ENCODE measurements at places on chromosomes 4 and X.

- no peak for DNase-seq
Measured at GRCh38 chr4:18111081-18111480, 89.5 kb upstream of the LCORL start.

DNA sequence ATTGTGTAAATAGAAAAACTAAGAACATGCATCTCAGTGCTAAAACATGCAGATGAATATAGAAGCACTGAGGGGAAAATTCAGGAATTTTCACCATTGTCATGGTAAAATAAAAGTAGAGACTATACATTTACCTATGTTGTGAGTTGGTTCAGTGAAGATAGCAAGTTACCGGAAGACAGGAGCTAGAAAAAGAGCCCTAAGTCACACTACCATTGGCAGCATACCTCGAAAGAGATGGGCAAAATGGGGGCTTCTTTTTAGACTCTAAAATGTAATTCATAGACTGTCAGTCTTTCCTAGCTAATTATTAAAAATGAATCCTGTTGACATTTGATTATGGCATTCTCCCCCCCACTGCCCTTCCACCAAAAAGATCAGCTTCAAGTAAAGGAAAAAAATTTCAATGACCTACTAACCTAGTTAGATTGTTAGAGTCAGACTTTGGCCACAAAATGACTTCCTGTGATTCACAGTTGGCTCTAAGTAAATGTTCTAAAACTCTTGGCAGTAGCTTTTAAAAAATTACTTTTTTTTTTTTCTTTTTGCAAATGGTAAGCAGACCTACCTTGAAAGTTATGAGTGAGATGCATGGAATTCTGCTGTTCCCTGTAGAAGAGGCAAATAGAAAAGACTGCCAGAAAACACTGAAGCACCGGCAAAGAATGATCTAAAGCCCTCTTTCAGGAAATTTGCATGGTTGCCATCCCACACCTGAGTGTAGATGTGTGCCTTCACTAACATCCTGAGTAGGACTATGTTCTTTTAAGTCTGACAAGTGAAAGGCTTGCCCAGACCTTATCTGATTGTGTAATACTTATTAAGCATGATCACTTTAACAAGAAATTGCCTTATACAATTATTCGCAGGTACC lies 26.4 kb upstream of the ARSJ start:
- no peak for DNase-seq

DNA sequence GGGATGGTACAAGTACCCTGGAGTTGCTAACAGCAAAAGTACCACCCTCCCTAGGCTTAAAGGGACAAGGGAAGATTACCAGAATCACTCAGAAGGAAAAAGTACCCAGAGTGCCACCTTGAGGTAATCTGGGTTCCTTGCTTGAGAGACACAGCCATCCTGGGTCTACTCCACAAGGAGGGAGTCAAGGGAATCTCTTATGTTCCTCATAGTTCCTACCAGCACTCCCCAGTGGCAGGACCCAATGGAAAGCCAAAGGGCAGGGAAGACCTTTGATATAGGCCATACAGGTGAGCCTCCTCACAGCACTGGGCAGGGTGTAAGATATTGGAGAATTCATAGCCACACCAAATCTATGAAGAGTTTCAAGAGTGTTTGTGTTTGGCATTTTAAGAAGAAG lies 5.7 kb downstream of the IL2 start:
- DNase-seq: peak; percentile 64

DNA sequence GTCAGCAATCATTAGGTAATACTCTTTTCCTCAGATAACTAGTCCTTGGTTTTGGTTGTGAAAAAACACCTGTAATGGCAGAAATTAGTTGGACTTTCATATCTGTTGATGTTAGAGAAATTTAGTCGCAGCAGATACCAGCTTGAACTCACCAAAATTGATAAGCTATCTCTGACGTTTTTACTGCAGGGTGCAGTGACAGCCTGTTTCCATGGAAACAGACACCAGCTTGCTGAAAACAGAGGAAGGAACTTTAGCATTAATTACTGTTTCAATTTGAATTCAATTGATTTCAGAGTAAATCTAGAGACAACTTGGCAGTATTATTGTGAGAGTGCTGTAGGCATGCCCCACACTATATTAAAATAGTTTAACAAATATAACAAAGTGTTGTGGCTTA lies 246.5 kb downstream of the PPP1R2C start:
- no peak for DNase-seq

- DNase-seq: no peak
Measured at GRCh38 chr4:55175779-55176231, 50.4 kb upstream of the KDR start.

DNA sequence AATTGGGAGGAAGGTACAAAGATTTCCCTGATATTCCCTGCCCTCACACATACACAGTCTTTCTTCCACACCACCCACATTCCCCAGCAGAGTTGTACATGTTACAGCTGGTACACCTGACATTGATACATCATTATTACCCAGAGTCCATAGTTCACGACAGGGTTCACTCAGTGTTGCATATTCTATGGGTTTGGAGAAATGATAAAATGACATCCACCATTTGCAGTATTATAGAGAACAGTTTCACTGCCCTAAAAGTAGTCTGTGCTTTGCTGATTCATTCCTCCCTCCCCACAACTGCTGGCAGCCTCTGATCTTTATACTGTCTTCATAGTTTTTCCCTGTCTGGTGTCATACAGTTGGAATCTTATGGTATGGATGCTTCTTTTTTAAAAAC lies 15.0 kb downstream of the AGA start:
- no peak for DNase-seq

DNA sequence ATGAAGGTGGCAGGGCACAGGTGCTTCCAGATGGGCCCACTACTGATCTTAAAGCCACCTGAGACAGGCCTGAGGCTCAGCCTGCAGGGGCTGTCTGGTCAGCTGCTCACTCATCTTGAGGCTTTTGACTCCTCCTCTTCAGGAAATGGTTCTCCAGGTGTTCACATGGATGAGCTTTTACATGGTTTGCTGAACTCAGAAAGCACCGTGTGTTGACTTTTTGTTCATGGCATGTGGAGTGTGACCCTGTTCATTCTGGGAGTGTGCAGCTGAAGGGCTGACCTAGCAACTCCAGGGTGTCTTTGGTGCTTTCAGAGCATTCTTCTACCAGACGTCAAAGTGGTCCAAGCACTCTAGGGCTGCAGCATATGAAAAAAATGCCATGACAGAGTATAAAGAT lies 111.1 kb downstream of the CCNG2 start:
- DNase-seq: no peak

DNA sequence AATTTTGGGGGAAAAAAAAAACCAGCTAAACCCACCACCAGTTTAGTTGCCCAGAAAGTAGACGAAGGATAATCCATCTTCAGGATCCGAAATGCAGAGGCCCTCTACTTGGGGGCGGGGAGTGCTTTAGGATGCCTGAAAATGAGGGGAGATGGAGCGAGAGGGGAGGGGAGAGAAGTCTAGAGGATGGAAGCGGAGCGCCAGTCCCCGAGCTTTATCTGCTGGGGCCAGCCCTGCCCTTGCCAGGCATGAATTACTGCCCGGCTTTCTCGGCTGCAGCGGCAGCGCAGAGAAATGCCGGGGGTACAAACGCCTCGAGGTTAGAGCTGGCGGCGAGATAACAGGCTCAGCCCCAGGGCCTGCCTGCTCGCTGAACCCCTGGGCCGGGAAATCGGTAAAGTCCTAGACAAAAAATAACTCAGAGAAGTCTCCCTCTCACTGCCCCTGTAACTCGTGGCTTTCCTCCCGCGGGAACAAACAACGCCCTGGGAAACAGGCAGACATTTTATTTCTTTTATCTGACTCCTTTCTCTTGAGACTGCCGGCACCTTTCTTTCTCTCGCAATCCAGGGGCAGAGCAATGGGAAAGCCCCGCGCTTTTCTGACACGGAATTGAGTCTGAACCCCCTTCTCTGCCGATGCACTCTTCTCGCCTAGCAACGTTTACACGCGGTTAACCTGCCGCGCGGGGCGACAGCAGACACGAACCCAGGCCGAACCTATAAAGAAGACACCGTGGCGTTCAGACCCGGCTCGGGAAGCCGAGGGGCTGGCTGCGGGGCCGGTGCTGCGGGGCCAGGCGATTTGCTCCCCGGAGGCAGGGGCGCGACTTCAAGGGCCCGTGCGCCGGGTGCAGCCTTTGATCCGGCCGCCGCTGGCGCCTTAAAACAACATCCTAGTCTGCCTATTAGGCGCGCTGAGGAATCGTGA lies 3.1 kb upstream of the MSX1 start:
- no peak for DNase-seq

DNA sequence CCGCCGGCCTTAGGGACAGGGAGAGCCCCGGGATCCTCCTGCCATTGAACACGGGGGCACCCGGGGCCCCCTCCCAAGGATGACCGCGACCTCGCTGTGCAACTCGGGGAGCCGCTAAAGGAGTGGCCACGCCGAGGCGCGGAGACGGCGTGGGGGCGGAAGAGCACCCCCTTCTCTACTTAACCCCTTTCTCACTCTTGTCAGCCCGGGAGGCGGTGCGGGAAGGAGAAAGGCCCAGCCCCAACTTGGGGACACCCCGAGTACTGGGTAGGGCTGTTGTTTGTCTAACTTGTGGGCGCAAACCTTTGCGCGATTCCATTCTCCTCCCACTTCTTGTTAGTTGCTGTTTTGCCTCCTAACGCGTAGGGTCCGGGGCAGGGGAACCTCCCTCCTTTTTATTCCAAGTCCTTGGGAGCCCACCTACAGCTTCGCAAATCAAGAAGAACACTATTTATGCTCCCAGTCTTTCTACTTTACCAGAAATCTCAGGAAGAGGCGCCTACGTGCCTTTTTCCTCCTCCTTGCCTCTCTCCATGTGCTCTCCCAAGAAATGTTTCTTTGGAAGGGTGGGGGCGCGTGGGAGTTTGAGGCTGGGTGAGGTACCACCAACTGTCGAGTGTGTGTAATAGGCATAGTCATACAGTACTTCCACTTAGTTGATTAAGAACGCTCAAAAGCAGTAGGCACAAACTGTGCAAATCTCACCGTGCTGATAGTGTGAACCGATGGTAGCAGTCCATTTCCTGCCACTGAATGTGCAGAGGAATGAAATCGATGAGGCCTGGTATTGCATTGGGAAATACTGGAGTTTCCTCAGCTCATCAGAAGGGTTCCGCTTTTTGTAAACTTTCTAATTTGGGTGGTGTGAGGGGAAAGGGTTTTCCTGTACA lies 813 bp downstream of the DIAPH2 start:
- no peak for DNase-seq

- no peak for DNase-seq
Measured at GRCh38 chrX:13001097-13001496, 26.2 kb downstream of the TMSB4X start.

GRCh38 chrX:133085785-133086184 lies 11.1 kb downstream of the USP26 start:
- DNase-seq: no peak

- no peak for DNase-seq
Measured at GRCh38 chr4:176718881-176719280, 73.8 kb downstream of the VEGFC start.
